ENCODE measurements at places on chromosomes 11 and 22.

DNA sequence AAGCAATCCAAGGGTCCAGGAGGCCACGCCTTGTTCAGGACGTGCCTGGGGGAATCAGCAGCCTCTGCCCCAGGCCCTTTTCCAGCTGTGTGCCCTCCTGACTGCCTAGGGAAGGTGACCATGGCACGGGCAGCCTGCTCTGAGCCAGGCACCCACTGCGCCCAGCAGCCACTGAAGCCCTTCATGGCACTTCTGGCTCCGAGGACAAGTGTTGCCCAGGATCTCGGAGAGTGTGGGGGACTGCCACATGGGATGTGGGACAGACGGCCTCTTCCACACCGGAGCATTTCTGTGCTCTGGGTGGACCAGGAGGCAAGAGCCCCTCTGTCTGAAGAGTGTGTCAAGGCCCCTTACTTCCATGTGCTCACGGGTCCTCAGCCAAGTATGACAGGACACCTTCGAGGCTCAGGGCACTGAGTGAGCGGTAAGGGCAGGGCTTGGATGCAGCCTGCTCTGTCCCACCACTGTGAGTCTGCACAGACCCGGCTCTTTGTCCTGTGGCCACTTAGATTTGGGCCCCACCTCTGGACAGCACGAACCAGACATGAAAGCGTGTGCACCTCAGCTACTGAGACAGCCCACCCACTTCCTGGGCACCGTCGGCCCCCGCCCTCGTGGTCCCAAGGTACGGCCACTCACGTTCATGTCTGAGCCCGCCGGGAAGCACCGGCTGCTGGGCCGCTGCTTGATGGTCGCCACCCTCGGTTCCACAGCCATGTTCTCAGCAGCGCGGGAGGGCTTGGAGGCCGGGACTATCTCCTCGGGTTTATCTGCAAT lies 93.6 kb downstream of the CTTN start:
- DNase-seq: no peak

- DNase-seq: no peak
Observed at GRCh38 chr11:128734103-128734831, 40.4 kb downstream of the FLI1 start.

GRCh38 chr11:27795955-27796861 lies 96.0 kb upstream of the BDNF start:
- DNase-seq: no peak

DNA sequence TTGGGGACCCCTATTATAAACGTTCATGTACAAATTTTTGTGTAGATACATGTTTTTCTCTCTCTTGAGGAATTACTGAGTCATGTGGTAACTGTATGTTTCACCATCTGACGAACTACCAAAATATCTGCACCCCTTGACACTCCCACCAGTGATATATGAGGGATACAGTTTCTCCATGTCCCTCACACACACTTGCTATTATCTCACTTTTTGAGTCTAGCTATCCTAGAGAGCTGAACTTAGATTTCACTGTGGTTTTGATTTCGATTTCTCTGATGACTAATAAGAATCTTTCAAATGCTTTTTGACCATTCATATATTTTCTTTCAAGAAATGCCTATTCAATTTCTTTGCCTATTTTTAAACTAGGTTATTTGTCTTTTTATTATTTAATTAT lies 200.2 kb downstream of the PGR start:
- DNase-seq: no peak

DNA sequence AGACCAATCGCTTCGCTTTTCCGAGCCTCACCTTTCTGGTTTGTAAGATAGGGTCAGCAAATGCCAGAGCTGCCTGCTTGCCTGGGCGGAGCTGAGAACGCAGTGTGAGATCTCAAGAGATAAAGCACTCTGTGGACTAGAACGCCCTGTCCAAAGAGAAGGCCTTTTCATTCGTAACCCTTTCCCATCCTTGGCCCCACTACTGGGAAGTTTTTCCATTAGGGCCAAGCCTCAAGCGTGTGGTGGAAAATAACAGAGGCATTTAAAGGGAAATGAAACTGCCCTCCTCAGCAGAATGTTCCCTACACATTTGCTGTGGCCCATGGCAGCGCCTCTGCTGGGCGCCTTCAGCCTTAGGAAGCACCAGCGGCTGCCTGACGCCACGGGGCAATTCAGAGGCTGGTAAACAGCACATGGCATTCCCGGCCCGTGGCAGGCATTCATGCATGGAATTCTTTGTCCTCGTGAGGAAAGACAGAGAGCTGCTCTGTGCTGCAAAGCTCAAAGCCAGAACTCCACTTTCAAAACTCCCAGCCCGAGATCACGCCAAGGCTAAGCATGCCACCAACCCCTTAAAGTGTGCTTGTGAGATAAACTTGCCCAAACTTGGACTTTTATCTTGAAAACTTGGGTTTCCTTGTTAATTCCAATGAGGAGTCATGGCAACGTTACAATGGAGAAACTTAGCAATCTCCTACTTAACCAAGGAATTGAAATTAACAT lies 38.1 kb downstream of the AHNAK start:
- no peak for DNase-seq

DNA sequence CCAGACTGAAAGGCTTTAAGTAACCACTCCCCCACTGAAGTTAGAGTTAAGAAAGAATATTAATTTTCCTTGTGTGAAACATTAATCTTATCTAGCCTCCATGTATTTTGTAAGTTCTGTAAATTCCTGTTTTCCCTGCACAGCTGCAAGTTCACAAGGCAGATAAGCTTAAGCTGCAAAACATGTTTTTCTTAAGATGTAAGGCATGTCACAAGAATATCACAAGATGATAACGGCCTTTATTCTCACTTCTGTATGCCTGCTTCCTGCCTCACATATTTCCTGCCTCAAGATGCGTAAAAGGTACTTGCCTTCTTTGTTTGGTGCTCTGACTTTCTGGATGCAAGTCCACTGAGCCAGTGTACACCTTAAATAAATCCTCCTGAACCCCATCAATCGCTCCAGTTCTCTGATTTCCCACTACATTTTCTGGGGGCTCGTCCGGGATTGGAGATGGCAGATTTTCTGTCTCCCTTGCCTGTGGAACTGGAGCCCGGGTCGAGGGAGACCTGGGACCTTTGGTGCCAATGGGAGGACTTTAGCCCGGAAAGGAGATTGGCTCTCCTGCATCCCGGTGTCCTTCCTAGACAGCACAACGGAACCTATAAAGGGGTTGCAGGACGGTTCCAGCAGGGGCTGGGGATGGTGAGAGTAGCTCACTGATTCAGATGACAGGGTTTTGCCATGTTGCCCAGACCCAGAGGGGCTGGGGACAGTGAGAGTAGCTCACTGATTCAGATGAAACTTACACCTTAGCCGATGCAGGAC lies 30.2 kb downstream of the PPARA start:
- no peak for DNase-seq

DNA sequence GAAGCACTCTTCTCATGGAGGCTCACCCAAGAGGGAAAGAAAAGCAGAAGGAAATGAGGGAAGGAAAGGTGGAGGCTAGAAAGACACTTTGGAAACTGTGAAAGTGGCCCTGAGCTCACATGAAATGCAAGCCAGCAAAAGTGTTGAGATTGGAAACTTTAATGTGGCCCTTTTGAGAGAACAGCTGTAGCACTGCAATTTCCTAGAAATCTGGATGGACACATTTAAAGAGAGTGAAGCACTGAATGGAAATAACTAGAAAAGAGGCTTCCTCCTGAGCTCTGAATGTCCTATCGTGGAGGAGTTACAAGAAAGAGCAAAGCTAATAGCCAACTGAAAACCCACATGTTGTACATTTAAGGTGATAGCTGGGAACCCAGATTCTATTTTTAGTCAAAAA lies 56.0 kb downstream of the LIF start:
- DNase-seq: no peak

GRCh38 chr22:43293655-43294392 lies 49.3 kb downstream of the SCUBE1 start:
- DNase-seq: no peak

DNA sequence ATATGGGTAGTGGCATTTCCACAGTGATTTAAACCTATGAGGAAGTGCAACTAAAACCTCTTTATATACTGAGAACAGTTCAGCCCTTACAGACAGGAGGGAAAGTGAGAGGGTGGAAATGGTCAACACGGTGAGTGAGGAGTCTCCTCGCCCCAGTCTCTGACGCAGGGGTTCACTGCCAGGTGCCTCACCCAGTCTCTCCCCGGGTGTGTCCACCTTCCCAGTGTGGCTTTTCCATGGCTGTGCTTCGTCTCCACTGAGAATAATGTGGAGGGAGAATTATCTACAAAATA lies 116.6 kb upstream of the TOP3B start:
- no peak for DNase-seq

- DNase-seq: no peak
Observed at GRCh38 chr11:1153105-1153950, 4.4 kb upstream of the MUC5AC start.
